ENCODE measurements at places on chromosomes 1 and 21.

- DNase-seq, result no peak
These were observed 435.9 kb downstream of the KIF26B start for GRCh38 chr1:245590726-245591125.

DNA sequence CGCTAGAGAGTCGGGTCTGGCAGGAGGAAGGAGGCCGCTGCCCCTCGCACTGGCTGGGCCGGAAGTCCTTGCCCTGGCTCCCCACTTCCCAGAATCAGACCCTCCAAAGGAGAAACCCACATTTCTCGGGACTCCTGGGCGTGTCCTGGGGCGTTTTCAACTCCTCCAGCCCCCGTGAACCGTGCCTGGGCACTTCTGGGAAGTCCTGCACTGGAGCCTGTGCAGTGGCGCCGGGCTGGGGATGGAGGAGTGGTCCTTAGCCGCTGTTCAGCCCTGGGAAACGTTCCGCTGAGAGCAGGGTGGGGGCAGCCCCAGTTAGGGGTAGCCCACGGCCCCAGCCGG is 3.0 kb downstream of the IGSF21 start:
- no peak for DNase-seq

DNA sequence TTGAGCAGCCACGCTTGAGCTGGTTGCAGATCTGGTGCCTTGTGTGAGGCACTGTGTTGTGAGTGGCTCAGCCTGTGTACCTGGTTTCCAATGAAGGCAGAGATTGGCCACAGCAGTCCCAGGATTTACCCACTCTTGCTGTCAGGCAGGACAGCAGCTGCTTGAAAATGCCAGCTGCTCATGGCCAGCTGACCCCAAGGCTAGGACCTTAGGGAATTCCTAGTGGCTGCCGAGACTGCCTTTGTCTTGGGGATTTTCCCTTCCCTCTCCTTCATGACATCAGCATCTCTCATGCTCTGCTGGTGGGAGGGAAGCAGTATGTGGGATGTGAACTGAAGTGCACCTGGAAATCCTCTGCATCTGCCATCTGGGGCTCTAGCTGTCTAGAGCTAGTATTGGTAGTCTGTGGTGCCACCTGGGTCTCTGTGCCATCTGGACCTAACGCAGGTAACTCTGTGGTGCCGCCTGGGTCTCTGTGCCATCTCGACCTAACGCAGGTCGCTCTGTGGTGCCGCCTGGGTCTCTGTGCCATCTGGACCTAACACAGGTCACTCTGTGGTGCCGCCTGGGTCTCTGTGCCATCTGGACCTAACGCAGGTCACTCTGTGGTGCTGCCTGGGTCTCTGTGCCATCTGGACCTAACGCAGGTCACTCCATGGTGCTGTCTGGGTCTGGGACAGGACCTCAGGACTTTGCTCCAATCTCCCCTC is 3.8 kb upstream of the LRRC47 start:
- no peak for DNase-seq

- peak; percentile 97 for DNase-seq
These were observed 37.0 kb upstream of the RXRG start for GRCh38 chr1:165481820-165482532.

DNA sequence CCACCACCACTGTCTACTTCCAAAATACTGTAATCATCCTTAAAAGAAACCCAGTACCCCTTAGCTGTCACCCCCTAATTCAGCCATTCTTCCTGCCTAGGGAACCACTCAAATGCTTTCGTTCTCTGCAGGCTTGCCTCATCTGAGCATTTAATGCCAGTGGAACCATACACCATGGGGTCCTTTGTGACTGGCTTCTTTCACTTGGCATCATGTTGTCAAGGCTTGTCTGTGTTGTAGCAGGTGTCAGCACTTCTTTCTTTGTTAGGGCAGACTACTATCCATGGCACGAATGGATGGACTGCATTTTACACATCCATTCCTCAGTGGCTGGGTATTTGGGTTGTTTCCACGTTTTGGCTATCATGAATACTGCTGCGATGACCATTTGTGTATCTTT is 28.5 kb downstream of the SH3BGR start:
- DNase-seq, result no peak

DNA sequence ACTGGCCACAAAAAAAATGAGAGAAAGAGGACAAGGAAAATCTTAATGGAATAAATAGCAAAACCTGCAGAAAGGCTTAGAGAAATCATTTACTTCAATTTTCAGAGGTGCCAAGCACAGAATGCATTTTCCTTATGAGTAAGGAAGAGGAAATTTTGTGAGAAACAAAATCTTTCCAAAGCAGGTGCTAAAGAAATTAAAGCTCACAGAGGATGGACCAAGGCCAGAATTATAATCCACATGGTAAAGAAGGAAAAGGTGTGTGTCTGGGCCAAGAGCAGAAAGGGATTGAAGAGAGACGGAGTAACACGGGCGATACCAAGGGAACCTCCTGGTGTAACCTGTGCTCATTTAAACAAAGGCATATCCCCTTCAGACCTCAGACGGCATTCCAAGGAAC is 340.0 kb upstream of the NFIA start:
- DNase-seq, result peak; percentile 89
